ENCODE measurements at places on chromosomes 12 and 14.

GRCh38 chr12:102029141-102029540 is 32.6 kb downstream of the WASHC3 start:
- DNase-seq: no peak

GRCh38 chr12:89370421-89370831 is 18.1 kb upstream of the DUSP6 start:
- no peak for DNase-seq

- peak; percentile 92 for DNase-seq
These were observed 94.0 kb downstream of the NAV3 start for GRCh38 chr12:77924703-77925102.

DNA sequence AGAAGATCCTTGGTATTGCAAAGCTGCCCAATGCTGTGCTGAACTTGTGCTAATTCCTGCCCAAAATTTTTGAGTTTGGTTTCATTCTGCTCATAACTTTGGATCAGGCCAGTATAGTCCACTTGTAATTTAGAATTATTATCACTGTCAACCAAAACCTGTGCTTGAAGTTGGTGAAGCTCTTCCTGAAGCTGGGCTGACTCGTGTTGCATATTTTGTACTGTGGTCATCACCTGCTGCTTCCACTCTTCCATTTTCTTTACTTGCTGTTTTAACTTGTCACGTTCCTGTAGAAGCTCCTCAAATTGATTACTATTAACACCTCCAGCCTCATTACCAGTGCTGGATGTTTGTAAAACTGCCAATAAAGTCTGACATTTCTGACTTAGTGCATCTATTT is 35.8 kb downstream of the TRIP11 start:
- DNase-seq: peak; percentile 17

GRCh38 chr12:123468786-123469185 is 10.8 kb downstream of the SNRNP35 start:
- no peak for DNase-seq

GRCh38 chr12:19575337-19576243 is 136.3 kb downstream of the AEBP2 start:
- peak; percentile 59 for DNase-seq

DNA sequence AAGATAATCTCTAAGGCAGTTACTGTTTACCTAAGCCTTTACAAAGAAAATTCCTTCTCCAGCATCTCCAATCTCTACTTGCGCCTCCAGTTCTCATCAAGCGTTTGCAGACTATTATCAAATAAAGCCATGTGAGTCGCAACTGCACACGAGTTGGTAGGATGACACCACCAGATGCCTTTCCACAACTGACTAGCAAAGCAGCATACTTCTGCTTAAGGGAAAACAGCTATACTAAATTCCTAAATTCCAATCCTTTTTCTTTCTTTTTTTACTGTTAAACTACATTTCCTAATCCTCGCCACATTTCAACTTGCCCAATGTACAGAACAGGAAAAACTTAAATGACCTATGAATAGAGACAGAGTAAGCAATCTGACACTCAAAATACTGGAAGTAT is 166.7 kb downstream of the ITPR2 start:
- DNase-seq: peak; percentile 65

GRCh38 chr12:15707516-15708199 is 81.5 kb downstream of the EPS8 start:
- DNase-seq: no peak

DNA sequence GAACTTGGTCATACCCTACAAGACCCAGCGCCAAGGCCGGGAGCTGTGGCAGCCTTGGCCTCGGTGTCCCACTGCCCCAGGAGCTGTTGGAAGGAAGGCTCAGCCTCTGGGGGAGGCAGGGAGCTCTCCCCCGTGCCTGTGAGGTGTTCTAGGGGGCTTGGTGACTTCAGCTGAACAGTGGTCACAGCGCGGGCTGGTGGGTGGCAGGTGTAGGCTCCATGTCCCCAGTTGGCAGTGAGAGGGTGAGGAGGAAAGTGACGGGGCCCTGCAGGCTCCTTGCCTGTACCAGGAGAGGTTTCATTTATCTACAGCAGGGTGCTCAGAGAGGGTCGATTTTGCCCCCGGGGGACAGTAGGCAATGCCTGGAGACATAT is 47.5 kb downstream of the DLK1 start:
- no peak for DNase-seq

GRCh38 chr14:97380539-97380941 is 583.4 kb downstream of the VRK1 start:
- DNase-seq: no peak

- peak; percentile 42 for DNase-seq
These were observed 588.7 kb downstream of the CCER1 start for GRCh38 chr12:90366286-90366685.

GRCh38 chr12:95959107-95959506 is 16.0 kb downstream of the AMDHD1 start:
- DNase-seq: peak; percentile 9

GRCh38 chr14:34204774-34205173 is 253.9 kb upstream of the EGLN3 start:
- no peak for DNase-seq

DNA sequence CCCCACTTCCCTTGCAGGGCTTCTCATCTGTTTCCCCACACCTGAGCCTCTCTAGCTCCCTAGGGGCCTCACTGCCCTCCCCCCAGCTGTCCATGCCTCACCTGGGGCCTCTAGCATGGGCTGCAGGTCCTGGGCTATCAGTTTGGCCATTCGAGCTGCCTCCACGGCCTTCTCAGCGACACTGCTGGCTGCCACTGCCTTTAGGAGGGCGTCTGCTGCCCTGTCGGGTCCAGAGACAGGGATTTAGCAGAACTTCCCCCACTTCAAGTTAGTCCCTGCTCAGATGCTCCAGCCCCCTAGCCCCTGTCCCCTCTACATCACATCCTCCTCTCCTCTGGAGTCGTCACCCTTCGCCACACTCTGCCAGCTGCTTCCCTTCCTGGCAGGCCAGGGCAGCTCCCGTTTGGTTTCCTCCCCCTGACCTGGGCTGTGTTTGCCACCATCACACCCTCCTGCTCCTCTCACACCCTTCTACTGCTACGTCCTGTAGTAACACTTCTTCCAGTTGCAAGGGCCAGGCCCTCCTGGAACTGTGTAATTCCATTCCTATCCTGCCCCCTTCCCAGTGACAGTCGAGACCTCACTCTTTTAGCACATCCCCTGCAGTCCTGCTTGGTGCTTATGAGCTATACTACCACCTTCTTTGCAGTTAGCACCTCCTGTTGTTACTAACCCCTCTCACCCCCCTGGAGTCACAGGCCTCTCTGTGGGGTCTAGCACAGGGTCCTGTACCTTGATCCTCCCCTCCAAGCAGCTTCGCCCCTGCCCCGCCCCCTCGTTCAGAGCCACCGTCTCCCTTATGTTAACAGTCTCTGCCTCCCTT is 4.3 kb upstream of the AP1G2 start:
- no peak for DNase-seq

DNA sequence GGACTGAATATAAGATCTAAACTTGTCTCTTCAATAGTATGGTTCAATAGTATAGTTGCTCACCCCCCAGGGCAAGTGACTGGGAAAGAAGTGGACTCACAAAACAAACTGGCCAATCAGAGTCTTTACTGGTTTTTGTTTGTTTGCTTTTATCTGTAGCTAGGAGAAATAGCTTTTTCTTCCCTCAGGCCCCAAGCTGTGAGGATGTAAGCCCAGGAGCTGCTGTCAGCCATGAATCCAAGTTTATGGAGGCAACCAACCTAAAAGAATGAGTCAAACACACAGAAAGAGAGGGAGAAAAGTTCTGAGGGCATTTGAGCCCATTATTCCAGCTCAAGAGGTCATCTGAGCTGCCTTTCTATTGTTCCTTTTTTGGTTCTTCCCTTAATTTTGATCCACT is 375.3 kb downstream of the BCAT1 start:
- DNase-seq: no peak

GRCh38 chr14:77593501-77593961 is 22.9 kb downstream of the SPTLC2 start:
- peak; percentile 45 for DNase-seq

DNA sequence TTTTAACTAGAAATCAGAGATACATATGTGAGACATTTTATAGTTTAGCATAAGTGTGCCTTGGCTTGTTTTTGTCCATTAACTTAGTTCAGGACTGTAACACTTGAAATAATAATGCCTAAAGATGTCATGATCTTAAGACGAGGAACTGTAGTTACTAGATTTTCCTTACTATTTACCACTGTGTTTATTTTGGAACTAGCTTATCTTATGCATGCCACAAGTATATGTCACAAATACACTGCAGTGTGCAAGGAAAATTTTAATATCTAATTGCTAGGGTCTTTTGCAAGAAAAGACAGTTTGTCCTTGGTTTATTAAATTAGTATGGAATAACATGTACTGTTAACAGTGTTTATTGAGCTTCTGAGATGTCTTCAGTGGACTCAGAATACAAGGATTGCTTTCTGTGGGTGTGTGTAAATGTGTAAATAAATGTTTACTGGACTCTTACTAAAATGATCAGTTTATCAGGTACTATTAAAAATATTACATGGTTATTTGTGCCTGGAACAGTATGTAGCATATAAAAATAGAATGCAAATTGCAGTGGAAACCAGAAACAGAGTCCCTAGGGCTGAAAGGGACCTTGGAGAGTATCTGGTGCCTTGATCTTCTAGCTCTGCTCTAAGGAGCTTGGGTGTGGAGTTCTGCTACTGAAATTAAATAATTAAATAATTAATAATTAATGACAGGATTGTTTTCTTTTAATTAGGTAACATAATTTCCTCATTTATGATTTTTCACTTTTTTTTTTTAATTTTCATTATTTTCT is 58.1 kb downstream of the FGD4 start:
- DNase-seq: peak; percentile 74

GRCh38 chr12:2168808-2169207 is 116.0 kb downstream of the CACNA1C start:
- peak; percentile 28 for DNase-seq

DNA sequence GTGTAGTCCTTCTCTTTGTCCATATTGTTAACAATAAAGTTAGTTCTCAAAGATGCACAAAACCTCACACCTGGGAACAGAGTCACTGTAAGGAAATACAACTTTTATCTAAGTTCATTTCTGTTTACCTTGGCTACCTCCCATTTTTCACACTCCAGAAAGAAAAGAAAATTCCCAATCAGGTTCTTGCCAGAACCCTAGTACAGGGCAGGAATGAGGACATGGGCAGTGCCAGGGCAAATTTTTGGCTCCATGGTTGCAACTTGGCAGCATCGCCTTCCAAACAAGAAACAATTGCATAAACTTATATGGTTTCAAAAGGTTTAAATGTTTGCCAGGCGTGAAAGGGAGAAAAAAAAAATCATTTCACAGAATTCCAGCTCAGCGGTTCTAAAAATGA is 296.3 kb upstream of the PRKD1 start:
- DNase-seq: no peak

DNA sequence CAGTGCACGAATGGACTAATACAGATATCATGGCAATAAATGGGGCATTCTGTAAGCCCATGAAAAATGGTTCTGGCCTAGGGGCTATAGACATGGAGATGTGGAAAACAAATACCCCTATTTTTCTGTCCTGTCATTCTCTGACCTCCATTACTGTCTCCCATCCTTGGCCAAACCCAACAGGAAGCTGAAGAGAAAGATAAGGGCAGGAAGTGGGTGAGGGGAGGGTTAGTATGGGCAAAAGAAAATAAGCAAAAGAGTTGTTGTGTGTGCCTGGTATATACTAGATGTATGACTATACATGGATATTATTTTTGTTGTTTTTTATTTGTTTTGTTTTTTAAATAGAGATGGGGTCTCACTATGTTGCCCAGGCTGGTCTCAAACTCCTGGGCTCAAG is 339.3 kb downstream of the PCNX1 start:
- DNase-seq: no peak

DNA sequence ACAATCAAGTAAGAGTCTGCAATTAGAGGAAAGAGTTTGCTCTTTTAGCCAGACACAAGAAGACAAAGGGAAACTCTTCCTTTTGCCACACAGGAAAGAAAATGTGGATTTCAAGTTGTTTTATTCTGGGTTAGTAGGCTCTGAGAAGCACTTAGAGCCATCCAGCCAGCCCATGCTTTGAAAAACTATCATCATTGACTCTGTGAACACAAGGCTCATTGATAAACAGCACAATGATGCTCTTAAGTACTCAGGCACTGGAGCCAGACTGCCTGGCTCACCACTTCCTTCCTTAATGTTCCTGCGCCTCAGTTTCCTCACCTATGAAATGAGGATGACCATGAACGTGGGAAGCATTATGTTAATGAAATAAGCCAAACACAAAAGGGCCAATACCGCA is 150.2 kb upstream of the EEA1 start:
- no peak for DNase-seq

DNA sequence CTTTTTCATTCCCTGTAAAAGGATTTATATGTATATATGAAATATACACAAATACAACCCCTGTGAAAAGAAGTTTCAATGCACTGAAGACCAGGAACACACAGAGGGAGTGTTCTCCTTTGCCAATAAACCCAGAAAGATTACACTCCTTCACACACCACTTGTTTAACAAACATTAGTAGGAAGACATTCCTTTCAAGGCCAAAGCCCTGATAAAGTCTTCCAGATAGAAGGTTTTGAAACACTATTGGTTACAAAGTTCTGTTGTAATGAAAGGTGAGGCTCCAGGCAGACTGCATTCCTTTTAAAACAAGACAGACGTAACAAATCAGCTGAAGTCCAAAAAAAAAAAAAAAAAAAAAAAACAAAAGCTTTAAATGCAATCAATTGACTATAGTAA is 81.0 kb downstream of the PTPN21 start:
- DNase-seq: peak; percentile 62

GRCh38 chr14:88044776-88045446 is 40.0 kb downstream of the GPR65 start:
- DNase-seq: no peak

Data from iris pigment epithelial cell (primary cell).